Parietal lobe (tissue), 2 donors: ENCODE measurements at places on chromosomes 6 and 20. TPM values are rescaled to one million over a fixed set of nuclear protein-coding genes. Genes with fewer than 3 reads are reported as not detected.

Gene DNAH8
- under 0.01 TPM for total RNA-seq

Gene MYCT1
- total RNA-seq, result 2.2 TPM

Gene ZDHHC14
- total RNA-seq, result 11.0 TPM

Gene MEI4
- 0.31 TPM for total RNA-seq

Gene HS3ST5
- 9.1 TPM for total RNA-seq

Gene OPRM1
- 0.94 TPM for total RNA-seq

Gene IYD
- total RNA-seq, result not detected

Gene SERPINB1
- total RNA-seq, result 3.8 TPM

Gene SERPINB6
- 16.9 TPM for total RNA-seq

Gene ADGB
- total RNA-seq, result 0.31 TPM

Gene PREP
- 43.8 TPM for total RNA-seq

Gene CST5
- total RNA-seq, result not detected

Gene CLVS2
- total RNA-seq, result 70.1 TPM

Gene CGA
- not detected for total RNA-seq

Gene EFCAB8
- not detected for total RNA-seq

Gene NFATC2
- total RNA-seq, result 0.63 TPM

Gene RIPPLY2
- 11.3 TPM for total RNA-seq

Gene RAET1L
- total RNA-seq, result not detected

Gene F13A1
- 2.5 TPM for total RNA-seq

Gene MUC21
- not detected for total RNA-seq
